ENCODE measurements at places on chromosomes 4 and X.
A peak's percentile ranks its signal among the peaks of the same experiment; 100 is the strongest.

- DNase-seq, result no peak
Measured at GRCh38 chrX:118751950-118752783, 24.8 kb downstream of the IL13RA1 start.

- DNase-seq, result no peak
Measured at GRCh38 chr4:105555409-105555808, 3.0 kb downstream of the ARHGEF38 start.

- DNase-seq, result peak; percentile 76
Measured at GRCh38 chr4:26326791-26327190, 6.0 kb downstream of the RBPJ start.

GRCh38 chr4:27635936-27636913, 775.6 kb downstream of the STIM2 start:
- DNase-seq, result no peak

DNA sequence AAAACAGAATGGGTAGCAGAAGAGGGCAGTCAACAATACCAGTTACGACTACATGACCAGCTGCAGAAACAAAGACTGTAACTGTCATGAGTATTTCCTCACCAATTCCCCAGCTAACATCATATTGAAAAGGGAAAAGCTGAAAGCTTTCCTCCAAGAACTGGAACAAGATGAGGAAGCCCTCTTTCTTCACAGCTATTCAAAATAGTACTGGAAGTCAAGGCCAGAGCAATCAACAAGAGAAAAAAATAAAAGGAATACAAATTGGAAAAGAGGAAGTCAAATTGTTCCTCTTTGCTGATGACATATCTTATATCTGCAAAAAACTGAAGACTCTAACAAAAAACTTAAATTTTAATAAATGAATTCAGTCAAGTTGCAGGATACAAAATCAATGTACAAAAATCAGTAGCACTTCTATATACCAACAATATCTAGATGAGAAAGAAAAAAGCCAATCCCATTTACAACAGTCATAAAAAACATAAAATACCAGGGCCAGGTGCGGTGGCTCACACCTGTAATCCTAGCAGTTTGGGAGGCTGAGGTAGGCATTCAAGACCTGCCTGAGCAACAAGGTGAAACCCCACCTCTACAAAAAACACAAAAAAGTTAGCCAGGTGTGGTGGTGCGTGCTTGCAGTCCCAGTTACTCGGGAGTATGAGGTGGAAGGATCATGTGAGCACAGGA, 125.4 kb downstream of the ATP8A1 start:
- DNase-seq, result no peak

Measured in kidney epithelial cell (primary cell).